Karpas-422 (cell line): ENCODE measurements at places on chromosomes 1 and 21.
A peak's percentile ranks its signal among the peaks of the same experiment; 100 is the strongest.

- DNase-seq: peak; percentile 66
Measured at GRCh38 chr1:40391688-40392145, 18.2 kb downstream of the SMAP2 start.

GRCh38 chr1:173395762-173396161, 81.4 kb upstream of the PRDX6 start:
- DNase-seq: no peak

DNA sequence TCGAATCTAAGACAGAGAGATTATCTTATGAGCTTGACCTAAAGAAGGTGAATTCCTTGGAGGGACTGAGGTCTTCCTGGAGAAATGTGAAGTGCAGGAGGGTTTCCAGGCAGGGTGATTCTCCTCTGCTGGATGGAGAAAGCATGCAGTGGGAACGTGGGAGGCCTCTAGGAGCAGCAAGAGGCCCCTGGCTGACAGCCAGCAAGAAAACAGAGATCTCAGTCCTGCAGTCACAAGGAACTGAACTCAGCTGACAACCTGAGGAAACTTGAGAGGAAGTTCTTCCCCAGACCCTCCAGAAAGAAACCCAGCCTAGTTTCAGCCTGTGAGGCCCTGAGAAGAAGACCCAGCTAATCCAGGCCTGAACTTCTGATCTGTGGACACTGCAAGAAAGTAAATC, 345.9 kb downstream of the FAM72C start:
- DNase-seq: no peak

DNA sequence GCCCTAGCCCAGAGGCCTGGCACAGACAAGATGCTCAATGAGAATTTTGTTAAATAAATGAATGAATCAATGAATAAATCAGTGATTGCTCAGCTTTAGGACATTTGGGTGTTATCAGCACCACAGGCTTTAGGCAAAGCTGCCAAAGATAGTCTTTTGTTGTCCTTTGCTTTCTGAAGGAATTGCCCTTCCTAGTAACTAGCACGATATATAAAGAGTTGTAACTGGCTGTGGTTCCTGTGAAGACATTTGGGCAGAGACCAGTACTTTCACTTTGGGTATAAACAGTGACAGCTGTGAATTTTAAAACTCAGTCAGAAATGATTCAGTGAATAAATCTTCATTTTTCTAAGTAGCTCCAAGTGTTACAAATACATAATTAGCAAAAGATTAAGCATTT, 13.3 kb downstream of the RNU5D-1 start:
- DNase-seq: no peak

GRCh38 chr1:76769911-76770310, 97.4 kb upstream of the ST6GALNAC5 start:
- no peak for DNase-seq

DNA sequence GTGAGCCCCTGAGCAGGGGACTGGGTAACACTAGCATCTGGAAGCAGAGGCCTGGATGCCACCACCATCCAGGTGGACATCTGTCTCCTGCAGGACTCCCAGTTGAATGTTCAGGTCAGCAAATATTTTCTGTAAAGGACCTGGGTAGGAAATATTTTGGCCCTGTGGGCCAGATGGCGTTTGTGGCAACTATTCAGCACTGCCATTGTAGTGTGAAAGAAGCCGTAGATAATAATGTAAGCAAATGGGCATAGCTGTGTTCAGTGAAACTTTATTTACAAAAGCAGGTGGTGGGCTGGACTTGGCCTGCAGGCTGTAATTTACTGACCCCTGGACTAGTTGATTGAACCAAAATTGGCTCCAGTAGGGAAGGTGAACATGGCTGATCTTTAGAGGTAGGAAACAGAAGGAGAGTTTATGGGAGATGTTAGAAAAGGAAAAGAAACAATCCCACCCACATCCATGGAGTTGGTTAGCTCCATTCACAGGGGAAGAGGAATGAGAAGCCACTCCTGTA, 20.0 kb upstream of the CD101 start:
- no peak for DNase-seq

- peak; percentile 57 for DNase-seq
Measured at GRCh38 chr1:156581661-156582387, 2.3 kb downstream of the TTC24 start.

DNA sequence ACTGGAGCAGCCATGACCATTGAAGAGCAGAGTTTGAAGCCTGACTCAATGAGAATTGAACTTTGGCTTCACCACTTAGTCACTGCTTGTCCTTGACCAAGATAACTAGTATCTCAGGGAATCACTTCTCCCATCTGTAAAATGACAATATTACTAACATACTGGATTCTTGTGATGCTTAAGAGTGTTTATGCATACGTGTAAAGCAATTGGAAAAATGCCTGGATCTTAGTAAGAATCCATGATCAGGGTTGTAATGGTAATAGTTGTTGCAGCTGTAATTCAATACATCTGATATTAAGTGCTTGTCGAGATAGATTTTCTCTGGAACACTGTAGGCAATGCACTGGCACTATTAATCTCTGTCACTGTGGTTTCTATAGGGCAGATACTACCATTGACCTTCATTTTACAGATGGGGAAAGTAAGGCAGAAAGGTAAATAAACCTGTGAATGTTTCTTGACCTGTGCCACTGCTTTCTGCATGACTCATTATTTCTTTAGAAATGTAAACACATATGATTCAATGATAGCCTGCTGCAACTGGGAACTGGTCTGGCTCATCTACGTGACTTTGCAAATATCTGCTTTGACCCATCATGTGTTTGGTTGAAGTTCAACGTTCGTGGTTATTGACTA, 662.5 kb downstream of the PLA2G4A start:
- DNase-seq: no peak

DNA sequence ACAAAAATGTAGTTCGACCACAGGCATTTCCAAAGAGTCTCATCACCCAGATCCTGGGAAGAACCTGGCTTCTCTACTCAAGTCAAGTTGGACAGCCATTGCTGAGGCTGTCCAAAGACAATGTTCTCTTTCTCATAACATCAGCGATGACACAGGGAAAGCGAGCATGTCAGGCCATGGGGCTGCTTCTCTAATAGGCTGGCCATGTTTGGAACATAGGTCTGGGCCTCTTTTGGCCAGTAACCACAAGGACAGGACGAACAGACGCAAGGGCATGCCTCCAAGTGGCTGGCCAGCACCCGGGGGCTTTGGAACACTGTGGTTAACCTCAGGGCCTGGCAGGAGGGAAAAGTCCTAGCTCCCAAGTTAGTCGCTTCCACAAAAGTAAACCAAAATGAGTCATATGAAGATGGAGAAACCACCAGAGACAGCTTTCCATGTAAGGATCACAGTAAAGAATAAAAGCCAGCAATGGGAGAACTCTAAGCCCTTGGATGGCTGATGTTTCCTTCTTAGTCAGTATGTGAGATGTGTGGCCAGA, 80.6 kb upstream of the SLC44A3 start:
- no peak for DNase-seq

DNA sequence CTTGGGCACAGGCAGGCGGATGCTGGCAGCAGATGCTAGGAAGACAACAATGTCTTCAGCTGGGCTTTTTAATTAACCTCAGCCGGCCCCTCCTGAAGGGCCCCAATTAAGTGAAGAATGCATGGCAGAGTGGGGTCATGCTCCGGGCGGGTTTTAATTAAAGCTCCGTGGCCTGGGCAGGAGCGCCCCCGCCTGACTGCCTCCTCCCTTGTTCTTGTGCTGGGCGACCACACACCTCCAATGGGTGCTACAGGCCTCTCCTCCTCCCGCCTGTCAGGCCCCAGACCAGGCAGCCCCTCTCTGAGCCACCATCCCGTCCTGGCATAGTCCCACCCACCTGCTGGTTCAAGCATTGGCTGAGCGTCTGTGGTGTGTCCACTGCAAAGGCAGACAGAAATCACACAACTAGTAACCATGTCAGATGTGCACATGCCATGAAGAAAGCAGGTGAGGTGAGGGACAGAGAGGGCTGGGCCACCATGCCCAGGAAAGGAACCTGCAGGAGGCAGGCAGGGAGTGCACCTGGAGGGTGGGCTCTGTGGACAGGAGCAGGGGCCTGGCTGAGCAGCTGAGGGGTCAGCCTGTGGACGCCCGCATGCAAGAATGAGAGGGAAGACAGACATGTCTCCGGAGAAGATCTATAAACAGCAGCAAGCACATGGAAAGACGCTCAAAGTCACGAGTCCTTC, 8.5 kb upstream of the ARF1 start:
- peak; percentile 79 for DNase-seq

- DNase-seq: peak; percentile 90
Measured at GRCh38 chr1:32773018-32773763, 44.0 kb downstream of the YARS1 start.

DNA sequence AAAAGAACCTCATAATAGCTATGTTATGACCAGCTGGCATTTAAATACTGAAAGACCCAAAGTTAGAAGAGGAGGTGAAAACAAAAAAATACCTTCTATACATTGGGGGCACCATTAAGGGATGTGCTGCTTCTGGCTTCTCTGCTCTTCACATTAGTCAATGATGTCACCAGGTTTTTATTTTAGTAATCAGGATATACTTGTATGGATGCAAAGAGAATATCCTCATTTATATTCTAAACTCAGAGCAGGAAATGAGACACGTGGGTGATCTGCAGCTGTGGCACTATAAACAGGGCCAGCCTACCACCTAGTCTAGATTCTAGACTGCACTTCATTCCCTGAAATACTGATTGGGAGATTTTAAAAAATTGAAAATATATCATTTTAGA, 51.2 kb downstream of the WLS start:
- DNase-seq: no peak

DNA sequence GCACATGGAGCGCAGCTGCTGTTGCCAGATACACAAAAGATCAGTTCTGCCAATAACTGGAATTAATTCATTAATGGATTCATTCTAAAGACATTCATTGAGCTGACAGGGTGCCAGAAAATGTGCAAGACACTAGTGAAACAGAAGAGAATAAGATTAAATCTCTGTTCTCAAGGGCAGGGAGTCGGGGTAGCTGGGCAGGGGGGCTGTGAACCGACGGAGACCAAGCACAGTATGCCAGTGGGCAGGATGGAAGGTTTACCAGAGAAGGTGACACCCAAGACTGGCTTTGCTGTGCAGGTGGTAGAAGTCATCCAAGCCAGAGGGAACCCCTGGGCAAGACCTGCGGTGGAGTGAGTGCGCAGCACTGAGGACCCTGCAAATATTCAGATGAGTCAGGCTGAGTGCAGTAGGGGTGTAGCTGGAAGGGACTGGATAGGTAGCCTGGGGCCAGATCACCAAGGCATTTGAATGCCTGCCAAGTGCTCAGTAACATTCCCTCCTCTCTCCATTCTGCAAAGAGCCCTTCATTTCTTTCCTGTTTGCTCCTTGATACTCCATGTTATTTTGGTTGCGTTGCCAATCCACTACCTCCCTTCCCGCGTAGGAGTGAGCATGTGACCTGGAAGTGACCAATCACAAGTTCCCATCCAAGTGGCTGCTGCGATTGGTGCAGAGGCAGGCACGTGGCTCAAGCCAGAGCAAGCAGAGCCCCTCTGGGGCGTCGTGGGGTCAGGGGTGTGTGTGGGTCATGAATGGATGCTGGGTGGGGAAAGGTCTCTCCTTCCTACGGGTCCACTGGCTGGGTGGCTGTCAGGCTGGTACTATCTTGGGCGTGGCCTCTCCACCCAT, 413.1 kb downstream of the PTPRU start:
- DNase-seq: no peak

- DNase-seq: no peak
Measured at GRCh38 chr1:35316264-35316663, 47.8 kb downstream of the ZMYM4 start.

DNA sequence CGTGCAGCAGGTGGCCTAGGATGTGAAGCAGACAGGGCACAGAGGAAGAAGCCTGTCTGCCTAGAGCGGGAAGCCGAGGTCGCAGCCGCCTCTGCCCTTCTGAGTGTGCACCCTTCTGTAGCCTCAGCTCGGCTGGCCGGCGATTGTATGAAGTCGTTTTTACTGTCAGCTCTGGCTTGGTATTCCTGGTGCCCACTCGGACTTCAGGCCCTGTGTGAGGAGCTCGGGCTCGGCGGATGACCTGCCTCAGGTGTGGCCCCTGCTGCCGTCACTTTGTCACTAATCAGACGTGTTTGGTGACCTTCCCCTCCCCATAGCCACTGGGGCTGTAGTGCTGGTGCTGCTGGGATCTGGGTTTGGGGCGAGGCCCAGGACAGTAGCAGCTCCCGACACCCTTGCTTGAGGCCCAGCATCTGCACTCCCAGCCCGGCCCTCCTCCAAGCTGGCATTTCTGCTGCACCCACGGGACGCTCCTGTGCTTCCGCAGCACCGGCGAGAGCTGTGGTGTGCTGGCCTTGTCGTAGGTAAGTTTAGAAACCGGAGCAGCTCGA, 18.1 kb downstream of the SLX9 start:
- DNase-seq: no peak

DNA sequence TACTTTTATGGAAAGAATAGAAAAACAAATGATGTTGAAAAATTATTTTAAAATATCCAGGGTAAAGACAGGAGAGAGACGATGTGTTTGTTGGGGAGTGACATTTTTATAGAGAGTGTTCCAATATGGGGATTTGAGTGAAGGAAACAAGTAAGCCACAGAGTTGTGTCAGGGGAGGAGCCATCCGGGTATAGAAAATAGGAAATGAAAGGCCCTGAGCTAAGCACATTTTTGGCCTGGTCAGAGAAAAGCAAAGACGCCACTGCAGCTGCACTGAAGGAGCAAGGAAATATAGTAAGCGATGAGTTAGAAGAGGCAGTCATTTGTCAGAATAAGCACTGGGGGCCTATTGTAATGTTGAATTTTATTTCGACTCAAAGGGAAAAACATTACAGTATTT, 107.3 kb upstream of the ADGRL4 start:
- DNase-seq: no peak

- DNase-seq: no peak
Measured at GRCh38 chr1:20291645-20292084, 990 bp downstream of the VWA5B1 start.

DNA sequence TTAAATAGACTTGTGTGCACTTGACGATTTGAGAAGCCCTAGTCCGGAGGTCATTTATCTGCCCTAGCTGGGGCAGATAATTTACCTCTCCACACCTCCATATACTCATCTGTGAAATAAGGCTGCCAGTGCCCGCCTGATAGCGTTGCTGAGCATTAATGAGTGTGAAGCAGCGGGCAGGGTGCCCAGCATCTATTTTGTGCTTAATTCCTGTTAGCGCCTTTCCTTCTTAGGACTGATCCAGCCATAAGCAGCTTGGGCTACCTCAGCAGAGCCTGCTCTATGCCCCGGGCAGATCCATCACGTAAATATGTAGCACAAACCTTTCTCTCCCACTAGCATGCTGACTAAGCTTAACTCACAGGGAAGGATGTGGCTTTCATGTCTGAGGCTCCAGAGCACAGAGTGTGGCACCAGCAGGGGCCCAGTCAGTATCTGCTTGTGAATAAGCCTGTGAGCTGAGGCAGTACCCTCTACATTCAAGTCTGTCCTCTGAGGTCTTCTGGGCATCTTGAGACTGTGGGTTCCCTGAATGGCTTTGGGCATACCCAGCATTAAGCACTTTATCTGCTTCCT, 21.5 kb upstream of the RNF187 start:
- no peak for DNase-seq

- no peak for DNase-seq
Measured at GRCh38 chr1:53678507-53678906, 60.5 kb downstream of the GLIS1 start.
